SK-N-SH treated with all-trans-retinoic acid at 6 μM for 48 hours (cell line): ENCODE measurements at places on chromosomes 2 and 18.
A peak's percentile ranks its signal among the peaks of the same experiment; 100 is the strongest.

DNA sequence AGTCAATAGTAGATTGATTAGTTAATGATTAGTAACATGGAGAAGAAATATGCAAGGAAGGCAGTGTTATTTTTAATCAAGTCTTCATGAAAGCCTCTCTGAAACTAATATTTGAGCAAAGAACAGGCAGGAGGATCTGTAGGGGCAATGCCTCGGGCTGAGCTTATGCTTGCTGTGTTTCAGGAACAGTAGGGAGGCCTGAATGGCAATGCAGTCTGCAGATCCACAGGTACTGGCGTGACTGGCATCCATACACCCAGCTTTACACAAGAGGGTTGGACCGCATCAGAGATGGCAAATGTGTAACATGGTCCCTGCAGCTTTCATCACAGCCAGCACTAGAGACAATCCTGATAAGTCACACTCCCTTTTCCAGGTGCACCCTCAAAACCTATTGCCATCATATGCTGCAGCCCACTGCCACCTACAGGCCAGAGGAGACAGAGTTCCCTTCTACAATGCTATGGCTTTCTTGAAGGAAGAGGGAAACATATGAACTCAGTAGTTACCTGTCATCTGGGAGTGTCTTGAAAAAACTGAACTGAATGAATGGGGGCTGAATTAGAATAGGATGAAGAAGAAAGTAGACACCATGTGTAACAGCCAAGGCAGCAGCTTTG is 582.4 kb upstream of the RAB6C start:
- ATAC-seq = no peak

DNA sequence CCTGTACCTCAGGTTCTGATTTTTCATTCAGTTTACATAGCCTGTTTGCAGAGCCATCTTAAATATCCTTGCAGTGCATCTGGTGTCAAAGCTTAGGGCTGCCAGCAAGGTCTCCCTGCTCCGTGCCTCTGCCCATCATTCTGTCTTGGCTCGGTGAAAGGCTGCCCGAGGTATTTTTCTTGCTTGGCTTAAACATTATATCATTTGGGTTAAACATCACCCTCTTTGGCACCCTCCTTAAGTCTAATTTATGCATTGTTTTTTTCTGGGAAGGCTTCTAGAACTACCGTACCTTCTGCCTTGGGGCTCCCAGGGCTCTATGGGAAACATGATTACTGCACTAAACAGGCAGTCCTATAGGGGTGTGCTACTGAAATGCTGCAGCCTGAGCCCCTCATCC is 158.6 kb upstream of the CELF4 start:
- ATAC-seq = no peak

DNA sequence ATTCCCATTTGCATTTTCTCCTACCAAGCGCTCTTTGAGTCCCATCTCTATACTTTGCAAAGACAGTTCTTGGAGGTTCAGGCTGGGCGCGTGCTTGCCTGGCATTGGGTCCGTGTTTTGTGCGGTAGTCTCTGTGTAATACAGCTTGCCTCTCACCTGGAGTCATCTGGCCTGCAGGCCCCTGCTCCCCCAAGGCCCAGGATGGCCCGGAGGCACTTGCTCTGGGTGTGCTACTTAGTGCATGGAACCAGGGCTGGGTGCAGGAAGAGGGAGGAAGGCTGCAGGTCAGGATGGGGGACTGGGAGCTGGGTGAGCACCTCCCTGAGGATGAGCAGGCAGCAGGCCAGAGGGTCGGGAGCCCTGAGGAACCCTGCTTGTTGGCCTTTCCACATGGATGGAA is 220.9 kb downstream of the LDLRAD4 start:
- no peak for ATAC-seq

GRCh38 chr2:66915237-66915636 is 480.3 kb downstream of the MEIS1 start:
- no peak for ATAC-seq

- ATAC-seq = peak; percentile 29; the same call in 2 of the 3 replicates
These were observed 68.0 kb downstream of the RBMS1 start for GRCh38 chr2:160425434-160426151.

- ATAC-seq = no peak
These were observed 36.8 kb upstream of the AQP4 start for GRCh38 chr18:26902291-26902690.

DNA sequence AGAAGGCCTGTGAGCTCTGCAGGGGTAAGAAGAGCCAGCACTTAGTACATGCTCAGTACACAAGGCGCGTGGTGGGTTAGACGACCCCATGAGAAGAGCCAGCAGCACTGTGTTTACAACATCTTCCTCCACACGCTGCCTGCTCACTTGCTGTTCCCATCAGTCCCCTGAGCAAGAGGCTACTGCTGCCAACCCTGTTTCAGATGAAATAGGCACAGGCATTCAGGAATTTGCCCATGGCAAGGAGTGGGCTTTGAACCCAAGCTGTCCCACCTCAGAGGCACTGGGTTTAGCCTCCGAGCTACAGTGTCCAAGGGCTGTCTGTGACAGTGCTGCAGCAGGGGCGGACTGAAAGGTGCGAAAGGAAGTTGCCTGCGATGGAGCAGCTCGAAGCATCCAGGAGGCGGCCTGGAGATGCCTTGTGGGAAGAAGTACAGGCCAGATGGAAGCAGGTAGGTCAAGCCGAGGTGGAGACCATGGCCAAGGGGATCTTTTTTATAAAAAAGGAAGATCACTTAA is 121.5 kb upstream of the PXDN start:
- no peak for ATAC-seq

GRCh38 chr2:177817300-177817699 is 255.3 kb downstream of the PDE11A start:
- ATAC-seq = no peak

GRCh38 chr2:100845141-100845991 is 25.4 kb downstream of the NPAS2 start:
- no peak for ATAC-seq

DNA sequence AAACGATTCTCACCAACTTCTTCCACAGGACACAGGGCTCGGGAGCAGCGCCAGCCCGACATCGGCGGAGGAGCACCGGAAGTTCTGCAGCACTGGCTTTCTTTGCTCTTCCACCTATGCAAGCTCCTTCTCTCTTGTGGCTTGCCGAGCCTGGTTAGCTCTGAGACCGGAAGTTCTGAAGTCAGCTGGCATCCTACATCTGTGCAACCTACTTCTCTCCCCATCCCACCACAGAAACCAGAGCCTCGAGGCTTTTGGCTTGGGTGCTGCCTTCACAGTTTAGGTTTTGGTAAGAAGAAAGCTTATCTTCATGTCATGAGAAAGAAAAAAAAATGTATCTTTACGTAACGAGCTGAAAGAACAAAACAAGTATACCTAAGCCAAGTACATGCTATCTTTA is 111.7 kb downstream of the ANKRD44 start:
- ATAC-seq = no peak

DNA sequence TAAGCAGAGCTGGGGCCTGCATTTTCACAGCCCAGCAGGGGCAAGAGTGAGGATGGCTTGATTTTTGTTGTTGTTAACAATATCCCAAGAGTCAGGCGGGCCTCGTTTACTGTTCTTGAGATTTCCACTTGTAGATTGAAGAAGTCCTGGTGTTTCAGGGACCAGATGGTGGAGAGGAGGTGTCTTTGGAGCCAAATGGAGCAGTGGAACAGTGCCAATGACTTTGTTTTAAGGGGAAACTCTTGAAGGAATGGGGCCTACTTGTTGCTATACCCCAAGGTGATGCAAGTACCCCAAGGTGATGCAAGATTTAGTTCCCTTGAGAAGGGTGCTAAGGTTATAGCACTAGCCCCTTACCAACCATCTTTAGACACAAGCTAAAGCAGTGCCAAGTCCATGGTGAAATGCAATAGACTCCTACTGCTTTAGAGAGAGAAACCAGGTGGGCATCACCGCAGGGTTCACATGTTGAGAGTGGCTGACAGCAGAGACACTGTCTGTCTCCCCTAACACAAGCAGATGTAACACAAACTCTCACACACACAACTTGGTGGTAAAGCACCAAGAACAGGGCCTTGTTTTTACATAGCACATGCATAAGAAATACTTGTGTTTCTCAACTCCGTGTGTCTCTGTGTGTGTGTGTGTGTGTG is 44.0 kb downstream of the HK2 start:
- no peak for ATAC-seq
